ENCODE measurements at places on chromosomes 5 and 9.

DNA sequence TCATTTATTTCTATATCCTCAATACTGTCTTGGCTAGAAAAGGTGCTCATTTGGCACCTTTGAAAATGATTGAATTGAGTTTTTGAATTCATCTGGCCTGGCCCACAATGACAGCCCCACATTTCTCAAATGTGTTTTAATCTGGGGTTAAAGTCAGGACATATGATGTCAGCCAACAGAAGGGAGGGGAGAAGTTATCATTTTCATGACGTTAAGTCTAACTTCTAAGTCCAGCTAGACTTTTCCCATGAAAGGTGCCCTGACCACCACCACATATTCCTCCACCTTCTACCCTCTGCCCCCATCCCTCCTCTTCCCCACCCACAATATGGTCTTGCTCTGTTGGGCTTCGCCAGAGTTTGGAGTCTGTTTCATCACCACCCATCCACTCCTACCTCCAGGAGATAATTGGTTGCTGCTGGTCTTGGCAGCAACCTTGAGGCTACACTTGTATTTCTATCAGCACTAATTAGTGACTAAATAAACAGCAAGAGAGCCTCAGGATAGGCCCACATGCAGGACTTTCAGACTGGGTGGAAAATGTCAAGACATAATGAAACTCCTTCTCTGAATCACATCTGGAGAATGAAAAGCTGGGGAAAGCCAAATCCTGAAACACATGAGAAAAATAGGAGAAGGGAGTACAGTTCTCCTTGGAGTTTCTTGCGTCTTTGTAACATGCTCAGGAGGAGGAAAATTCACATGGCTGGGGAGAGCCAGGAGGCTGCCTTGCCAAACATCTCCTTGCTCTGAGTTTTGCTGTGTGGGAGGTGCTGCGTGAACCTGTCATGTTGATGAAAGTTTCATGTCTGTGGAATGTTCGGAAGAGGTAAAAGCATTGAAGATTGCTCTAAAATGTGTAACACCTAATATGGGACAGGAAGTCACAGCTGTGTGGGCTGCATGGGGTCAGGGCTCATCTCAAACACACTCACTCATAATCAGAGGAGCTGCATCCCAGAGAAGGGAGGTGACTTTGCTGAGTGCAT lies 544.7 kb upstream of the KLF4 start:
- DNase-seq, result no peak

DNA sequence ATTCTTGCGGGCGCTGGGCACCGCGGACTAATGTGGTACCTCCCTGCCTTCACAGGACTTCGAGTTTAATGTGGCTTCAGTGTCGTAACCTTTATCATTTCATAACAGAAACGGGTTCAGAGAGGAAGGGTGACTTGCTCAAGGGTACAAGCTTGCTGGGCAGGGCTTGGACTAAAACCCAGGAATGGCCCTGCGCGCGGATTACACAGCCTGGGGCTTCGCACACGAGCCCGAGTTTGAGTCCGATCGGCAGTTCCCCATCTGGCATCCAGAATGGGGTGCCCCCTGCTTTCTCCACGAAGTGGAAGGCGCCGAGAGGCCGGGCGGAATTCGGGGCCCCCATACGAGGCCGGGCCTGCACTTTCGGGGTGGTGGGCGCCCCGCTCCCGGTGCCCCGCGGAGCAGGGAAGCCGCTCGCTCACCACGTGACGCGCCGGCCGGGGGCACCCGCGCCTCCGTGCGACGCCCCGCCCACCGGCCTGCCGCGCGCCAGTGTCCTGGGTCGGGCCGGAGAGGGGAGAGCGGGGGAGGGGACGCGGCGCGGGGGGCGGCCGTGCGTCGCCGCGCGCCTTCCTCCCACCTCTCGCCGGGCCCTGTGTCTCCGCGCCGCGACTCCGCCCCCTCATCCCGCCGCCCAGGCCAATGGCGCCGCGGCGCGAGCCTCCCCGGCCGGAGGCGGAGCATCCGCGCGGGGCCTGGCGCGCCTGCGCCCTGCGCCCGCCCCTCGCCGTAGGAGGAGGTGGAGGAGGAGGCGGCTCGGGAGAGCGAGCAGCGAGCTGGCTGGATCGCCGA lies at the start of gene SET:
Gene SET, plus strand, starts transcription at position 722 of the 792 bp plus-strand sequence. CDS start 361 bp downstream, outside the sequence.
- DNase-seq, result peak; percentile 95

GRCh38 chr5:174175716-174176268 lies 130.3 kb downstream of the NSG2 start:
- no peak for DNase-seq

DNA sequence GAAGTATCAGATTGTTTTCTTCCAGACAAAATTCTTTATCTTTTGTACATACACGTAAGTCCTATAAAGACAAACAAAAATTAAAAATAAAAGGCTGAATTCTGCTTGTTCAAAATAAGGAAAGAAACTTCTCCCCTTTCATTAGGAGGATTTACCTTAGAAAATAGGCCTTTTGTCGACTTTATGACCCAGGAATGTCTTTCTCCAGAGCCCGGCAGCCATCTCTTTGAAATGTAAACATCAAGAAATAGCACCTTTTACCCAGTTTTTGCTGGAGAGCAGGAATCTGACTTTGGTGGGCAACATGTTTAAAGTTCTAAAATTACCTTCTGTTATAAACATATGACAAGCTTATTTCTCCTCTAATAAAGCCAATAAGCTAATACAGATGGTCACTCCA lies 373.0 kb upstream of the FTMT start:
- DNase-seq, result no peak

DNA sequence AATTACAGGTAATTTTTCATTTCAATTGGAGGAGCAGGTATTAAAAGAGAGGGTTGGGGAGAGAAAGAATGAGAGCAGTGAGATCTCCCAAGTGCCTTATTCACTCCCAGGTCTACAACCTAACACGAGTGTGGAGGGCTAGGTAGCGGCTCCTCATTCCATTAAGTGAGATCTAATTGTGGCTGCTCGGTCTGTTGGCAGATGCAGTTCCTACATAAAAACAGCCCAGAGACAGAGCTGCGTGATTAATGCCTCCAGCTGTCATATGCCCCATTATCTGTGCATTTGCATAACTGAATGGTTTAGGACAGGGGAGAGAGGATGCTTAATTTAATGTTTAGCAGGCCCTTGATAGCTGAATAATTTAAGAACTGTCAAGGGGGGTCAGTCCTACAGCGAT lies 100.5 kb downstream of the PSAT1 start:
- DNase-seq, result no peak

- no peak for DNase-seq
Observed at GRCh38 chr9:70535546-70536323, 121.3 kb upstream of the KLF9 start.

DNA sequence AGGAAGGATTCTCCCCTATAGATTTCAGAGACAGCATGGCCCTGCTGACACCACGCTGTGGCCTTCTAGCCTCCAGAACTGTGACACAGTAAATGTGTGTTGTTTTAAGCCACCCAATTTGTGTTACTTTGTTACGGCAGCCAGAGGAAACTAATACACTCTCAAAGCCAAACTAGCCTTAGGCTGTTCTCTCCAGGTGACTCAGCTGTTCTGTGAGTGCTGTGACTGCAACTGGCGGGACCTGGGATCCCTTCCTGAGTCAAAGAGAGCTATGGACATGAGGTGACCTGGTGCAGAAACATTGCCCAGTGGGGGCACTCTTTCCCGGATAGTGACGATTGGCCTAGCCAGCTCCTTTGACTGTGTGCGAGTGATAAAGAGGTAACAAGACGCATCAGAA lies 14.0 kb upstream of the MLANA start:
- no peak for DNase-seq

DNA sequence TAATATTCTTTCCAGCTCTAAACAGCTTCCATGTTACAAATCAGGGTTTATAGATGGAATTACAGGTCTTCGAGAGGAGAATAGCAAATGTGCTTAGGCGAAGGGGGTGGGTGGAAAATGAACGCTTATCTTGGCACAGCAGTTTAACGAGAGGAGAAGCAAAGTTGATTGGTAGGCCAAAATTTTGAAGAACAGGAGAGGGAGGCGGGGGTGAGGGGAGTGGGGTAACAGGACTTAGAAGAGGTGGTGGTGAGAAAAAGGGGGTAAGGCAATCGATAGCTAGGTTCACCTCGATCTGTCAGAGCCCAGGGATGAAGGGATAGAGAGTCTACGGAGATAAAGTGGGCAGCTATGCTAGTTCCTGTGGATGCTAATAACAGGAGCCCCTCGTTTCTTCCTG lies 764 bp downstream of the ANKRA2 start:
- no peak for DNase-seq

- DNase-seq, result no peak
Observed at GRCh38 chr5:93584596-93585040, 1.6 kb downstream of the NR2F1 start.

GRCh38 chr5:9947944-9948343 lies 301.7 kb downstream of the ATPSCKMT start:
- no peak for DNase-seq

GRCh38 chr9:121075251-121076036 lies 689 bp downstream of the CNTRL start:
- DNase-seq, result peak; percentile 32

GRCh38 chr5:106849266-106849665 lies 821.5 kb downstream of the EFNA5 start:
- DNase-seq, result no peak

DNA sequence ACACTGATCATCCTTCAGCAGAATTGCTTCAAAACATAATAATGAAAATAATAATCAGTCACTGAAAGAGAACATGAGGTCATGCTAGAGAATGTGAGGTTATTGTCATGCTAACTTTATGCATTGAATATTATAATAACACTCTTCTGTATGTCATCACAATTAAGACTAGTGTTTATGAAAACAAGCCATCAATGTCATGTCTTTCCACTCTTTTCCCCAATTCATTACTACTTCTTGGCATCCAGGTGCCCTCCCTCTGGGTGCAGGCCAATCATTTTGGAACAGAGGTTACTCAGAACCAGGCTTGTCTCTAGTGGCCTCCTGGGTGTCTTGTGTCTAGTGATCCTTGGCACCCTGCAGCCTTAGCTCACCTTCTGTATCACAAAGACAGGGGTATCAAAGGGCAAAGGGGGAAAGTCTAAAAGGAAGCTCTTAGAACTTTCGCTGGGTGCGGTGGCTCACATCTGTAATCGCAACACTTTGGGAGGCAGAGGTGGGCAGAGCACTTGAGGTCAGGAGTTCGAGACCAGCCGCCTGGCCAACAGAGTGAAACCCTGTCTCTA lies 217.6 kb upstream of the PIK3R1 start:
- DNase-seq, result no peak

- no peak for DNase-seq
Observed at GRCh38 chr5:53037141-53037859, 48.1 kb downstream of the ITGA2 start.

DNA sequence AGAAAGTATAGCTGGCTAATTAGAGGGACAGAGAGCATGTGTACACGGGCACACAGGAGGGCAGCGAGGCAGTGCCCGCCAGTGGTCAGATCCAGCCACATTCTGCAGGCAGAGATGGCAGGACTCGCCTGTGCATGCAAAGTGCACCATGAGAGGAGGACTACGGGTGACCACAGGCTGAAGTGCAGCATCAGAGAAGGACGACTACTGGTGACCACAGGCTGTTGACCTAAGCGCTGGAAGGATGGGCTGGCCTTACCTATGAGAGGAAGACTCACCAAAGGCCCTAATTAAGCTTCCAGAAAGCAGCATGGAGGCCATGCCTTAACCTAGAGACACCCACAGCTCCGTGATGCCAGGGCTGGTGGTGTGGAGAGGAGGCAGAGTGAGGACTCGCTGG lies 54.2 kb upstream of the SLC25A51 start:
- DNase-seq, result no peak

DNA sequence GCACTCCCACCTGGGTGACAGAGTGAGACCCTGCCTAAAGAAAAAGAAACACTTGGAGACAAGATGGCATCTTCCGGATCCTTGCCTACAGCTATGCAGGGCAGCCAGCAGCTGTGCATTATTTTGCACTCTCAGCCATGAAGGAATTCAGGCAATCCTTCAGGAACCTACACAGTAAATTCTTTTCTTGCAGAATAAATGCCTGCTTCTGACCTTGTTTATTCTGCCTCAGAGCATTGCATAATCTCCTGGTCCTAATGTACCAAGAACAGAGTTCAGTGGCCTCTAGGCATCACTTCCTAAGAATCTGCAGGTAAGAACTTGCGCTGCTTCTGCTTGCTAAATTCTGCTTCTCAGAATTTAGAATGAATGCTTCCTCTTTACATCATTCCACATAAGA lies 16.8 kb downstream of the GLDC start:
- DNase-seq, result no peak

GRCh38 chr5:14199902-14200301 lies 56.8 kb downstream of the TRIO start:
- DNase-seq, result no peak

DNA sequence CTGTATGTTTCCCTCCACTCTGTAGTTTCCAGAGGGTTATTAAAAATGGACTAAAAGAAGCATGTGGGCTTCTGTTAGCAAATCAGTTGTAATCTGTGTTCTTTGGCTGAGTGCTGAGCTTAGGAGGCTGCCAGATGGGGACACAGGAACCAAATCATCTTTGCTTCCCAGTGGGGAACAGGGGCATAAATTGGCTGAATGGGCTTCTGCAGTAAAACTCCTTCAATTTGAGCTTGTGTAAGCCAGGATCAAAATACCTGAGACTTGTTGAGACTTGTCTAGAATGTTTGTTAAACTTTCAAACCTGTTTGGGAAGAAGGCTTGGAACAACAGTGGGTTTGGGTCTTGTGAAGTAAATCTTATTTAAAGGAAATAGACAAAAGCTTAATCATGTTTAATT lies 32.2 kb upstream of the TNFAIP8 start:
- no peak for DNase-seq

DNA sequence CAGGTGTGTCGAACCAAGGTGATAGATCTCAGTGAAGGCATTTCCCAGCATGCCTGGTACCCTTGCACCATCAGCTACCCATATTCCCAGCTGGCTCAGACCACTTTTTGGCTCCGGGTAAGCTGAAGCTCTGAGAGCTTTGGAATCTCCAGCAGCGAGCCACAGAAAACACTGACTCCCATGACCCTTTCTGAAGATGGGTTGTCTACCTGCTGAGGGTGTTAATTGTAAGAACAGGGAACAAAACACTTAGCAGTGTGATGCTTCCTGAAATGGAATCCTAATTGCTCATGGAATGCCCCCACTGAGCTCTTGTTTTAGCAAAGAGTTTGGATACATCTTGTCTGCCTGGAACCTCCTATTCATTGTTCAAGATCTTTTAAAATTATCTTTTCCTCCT lies 177.7 kb downstream of the PAPPA start:
- DNase-seq, result no peak

DNA sequence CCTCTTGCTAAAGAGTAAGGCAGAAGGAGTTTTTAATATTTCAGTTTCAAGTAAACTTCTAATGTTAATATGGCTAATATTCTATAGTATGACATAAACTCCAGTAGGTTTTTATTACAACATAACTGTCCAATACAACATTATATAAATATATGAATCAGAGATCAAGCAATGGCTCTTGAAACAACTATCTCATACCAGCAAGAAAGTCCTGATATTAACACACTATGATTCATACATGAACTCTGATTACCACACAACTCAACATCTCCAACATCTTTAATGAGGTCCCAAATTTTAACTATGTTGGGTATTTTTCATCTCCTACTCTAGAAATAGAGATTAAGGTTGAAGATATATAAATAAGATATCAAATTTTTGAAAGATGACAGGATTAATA lies 878.3 kb downstream of the TLE1 start:
- no peak for DNase-seq

- DNase-seq, result no peak
Observed at GRCh38 chr9:105168870-105169319, 75.6 kb upstream of the SLC44A1 start.
